ENCODE measurements at places on chromosomes 12 and 14. TPM values are rescaled to one million over a fixed set of nuclear protein-coding genes. Genes with fewer than 3 reads are reported as not detected.

STON2 gene
- total RNA-seq, result 47.7 TPM

HHIPL1 gene
- total RNA-seq, result 1.6 TPM

ZNF385A gene
- total RNA-seq, result 26.6 TPM

GPRC5D gene
- not detected for total RNA-seq

KLRD1 gene
- 13.3 TPM for total RNA-seq

GRCh38 chr12:23139026-23139425 lies 514.1 kb downstream of the ETNK1 start:
- DNase-seq, result no peak

DNA sequence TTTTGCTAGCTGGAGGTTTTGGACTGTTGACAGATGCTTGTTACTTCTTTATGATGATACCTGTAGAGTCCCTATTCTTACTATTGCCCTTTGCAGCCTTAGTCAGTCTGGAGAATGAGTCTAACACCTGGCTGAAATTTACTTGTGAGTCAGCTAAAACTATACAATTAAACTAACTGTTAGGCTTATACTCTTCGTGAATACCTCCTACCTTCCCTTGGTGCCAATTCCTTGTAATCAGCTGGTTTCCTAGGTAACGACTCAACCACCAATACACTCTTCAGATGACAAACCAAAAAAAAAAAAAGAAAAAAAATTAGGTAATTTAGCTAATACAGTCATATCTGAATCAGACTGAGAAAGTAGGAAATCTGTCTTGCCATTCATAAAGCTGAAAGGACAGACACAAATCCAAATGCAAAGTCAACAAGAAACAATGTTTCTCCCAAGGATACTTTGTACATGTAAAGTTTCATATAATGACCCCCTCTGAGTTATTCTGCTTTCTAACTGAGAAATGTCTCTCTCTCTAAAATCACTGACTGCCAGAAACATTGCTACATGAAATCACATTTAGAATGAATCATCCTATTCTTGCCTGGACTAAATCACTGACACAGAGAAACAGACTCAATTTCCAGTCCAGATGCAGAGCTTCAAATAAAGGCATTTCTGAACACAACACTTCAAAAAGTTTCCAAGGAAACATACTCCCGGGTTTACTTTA lies 56.5 kb upstream of the CDKL1 start:
- DNase-seq, result no peak

DNA sequence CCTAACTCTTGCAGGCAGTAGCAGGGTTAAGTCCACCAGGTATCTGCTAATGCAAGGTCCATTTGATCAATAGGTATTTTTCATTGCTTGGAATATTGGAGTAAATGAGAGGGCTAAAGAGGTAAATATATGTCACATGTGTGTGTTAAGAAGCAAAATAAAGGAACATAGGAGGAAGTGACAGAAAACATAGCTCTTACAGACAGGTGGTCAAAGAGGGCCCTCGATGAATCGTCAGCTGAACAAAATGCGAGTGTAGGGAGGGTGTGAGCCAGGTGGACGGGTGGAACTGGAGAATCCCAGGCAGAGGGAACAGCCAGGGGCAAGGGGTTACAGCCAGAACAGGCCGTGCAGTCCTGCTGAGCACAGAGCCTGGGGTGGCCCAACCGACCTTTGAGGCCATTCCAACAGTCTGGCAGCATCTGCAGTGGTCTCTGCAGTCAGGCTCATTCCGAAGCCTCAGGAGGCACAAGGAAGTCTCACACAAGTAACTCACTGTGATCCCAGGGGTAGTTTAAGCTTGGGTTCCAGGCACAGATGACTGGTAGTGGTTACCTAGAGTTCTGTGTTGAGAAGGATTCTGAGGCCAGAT lies 43.2 kb downstream of the CCDC88C start:
- no peak for DNase-seq

- DNase-seq, result no peak
These were observed 52.0 kb upstream of the CRY1 start for GRCh38 chr12:107145397-107145796.

DNA sequence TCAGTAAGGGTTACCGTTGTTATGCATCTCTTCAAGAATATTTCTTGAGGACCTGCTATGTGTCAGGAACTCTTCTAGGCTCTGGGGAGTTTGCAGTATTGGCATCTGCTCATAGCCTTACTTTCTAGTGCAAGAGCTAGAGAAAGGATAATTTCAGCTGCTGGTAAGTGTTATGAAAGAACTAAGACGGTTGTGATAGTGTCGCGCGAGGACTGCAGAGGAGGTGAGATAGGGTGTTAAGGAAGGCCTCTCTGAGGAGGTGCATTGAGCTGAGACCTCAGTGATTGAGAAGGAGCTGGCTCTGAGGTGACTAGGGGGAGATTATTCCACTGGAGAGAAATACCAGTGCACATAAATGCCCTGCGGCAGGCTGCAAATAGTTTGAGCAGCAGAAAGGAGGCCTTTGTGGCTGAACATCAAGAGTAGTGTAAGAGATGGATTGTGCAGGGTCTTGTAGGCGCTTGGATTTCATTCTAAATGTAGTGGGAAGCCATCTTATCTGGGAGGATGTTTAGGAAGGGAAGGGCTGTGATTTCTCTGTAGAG lies 824 bp downstream of the DDX55 start:
- DNase-seq, result no peak

GRCh38 chr12:123075087-123075645 lies 75.7 kb downstream of the PITPNM2 start:
- DNase-seq, result no peak

DNA sequence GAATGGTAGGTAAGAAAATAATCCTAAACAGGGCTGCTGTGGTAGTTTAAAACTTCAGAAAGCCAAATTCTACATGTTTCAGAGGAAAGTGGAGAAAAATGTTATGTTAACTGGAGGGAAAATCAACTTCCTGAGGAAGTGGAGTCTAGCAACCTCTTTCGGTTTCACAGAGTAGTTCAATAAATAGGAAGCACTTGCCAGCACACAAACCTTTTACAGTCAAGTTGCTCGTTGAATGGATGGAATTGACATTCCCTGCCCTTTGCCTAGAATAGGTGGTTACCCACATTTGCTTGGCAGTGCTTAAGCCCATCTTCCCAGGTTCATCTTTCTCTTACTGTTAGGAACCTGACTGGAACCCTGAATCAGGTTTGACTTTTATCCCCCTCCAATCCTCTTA lies 15.9 kb downstream of the ANKRD13A start:
- no peak for DNase-seq

GRCh38 chr14:63656194-63656593 lies 14.5 kb upstream of the WDR89 start:
- no peak for DNase-seq

DNA sequence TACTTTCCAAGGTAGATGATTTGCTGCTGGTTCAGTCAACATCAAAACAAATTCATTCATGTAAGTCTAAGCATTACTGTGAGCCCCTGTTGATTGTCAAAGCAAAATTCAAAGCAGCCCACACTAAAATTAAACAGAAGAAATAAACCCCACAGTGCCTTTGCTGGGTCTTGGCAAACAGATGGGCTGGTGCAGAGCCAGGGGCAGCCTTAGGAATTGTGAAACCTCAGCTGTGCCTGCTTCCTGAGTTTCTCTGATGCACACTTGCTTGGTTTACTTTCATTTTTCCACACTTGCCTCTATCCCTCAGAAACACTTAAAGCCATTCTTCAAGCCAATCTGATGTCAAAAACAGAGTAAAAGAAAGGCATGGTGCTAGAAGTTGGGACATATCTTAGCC lies 6.6 kb upstream of the PLEKHG7 start:
- no peak for DNase-seq

DNA sequence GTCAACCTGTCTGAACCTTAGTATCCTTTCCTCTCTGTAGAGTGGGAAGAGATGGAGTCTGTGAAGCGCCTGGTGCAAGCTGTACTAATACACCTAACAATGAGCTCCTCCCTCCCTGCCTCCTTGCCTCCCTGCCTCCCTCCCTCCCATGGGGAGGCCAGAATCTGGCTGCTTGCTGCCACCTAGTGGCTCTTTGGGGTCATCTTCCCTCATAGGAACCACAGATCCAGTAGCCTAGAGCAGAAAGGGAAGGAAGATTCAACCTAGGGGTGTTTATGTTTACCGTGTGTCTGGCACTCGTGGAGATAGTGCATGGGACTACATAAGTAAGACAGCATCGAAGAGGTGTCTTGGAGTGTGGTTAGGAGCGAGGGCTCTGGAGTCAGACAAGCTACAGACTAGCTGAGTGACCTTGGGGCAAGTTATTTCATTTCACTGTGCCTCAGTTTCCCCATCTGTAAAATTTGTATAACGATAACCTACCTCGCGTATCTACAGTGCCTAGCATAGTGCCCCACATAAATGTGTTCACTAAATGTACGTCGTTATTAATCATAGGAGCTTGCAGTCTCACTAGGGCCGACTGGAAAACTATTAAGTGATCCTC lies 35.5 kb upstream of the TSPAN9 start:
- DNase-seq, result no peak

DNA sequence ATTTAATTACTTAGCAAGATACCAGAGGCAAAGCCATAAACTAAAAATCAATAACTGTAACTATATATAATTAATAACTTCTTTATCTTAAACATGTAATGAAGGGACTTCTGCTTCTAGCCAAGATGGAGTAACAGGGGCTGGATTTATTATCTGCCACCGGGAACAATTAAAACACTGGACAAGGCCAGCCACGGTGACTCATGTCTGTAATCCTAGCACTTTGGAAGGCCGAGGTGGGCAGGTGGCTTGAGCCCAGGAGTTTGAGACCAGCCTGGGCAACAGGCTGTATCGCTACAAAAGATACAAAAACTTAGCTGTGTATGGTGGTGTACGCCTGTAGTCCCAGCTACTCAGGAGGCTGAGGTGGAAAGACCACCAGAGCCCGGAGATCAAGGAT lies 113.6 kb downstream of the TAOK3 start:
- DNase-seq, result no peak

GRCh38 chr12:27162229-27162537 lies 79.8 kb upstream of the C12orf71 start:
- no peak for DNase-seq

DNA sequence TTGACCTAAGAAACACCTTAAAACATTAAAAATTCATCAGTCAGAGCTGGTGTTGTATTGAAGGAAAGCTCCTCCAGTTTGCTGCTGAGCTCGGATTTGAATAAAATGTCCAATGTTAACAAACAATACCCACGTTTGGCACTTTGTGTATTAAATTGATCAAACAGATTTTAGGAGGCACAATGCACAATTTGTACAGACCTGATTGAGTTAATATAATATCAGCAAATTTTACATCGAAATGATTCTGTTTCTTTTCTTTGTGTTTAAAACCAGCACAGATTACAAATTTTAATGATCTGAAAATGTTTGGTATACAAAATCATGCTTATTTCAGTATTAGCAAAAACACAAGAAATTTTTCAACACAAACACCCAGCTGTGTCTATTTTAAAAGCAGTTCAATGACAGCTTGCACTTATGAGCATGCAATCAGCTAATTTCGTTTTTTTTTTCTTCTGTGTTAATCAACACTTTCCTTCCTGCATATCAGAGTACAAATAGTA lies 2.8 kb upstream of the FOXG1 start:
- DNase-seq, result no peak

DNA sequence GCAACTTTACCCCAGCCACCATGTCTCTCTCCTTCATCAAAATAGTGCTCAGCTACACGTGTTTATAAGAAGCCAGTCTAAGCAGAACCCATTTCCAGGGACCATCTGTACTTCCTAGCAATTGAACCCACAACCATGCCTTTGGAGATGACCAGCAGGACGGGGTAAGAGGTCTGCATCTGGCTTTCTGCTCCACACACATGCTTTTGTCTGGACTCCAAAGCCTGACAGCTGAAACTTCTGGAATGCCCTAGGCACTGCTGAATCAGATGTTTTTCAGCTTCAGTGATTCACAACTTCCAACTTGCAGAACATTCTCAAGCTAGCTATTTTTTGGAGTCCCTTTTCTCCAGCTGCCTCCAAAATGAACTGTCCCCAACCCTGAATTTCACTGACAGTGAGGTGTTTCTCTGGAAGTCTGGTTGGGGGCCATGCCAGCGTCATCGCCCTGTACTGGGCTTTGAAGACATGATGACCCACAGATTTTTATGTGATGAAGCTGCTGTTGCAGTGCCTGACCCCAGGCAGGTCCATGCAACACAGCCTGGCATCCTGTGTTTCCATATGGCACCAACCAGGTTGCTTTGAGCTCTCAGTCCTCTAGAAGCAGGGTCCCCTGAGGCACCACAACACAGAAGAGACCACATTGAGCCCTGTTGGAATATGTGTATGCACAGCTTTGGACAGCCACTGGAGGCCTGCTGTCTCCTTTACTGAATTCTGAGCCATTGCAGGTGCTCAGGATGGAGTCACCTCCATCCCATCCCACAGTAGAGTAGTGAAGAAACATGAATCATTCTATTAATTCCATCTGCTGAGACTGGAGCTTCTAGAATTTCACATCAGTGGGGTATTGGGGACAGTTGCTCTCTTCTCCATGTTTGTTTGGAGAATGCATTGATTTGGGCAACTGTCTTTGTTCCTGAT lies 80.2 kb downstream of the NUAK1 start:
- DNase-seq, result no peak

DNA sequence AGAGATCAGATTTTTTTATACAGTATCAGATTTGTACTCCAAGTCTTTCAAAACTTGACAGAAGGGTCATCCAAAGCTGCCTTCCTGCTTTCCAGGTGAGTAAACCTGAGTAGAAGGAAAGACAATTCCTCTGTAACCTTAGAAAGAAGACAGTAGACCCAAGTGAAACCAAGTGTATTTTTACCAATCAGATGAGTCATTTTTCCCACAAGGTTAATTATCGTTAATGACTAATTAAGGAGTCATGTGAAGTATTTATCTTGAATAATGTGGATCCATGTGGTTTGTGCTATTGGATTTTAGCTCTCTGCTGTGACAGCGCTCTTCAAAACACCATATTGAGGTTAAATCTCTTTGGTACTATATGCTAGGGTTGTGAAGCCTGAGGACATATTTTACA lies 74.0 kb upstream of the PELI2 start:
- no peak for DNase-seq

DNA sequence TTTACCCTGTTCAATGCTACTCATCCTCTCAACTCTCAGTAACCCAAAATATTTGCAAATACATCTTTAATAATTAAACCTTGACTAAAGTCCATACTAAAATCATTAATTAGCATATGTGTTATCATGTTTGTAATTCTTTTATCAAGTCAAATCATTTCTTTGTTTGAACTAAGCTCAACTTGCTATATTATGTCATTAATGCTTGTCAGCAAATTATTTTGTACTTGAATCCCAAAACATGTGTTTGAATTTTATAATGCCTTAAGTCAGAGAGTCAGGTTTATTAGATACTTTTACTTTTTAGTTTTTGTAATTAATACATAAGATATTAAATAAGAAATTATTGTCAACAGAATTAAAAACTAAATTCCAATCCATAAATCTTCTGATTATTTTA lies 16.5 kb downstream of the ABCD2 start:
- no peak for DNase-seq

GRCh38 chr12:29543036-29543435 lies 45.5 kb upstream of the OVCH1 start:
- DNase-seq, result no peak

GRCh38 chr12:103586791-103587370 lies at the start of gene STAB2:
TSS of gene STAB2 (plus strand) at chr12:103587273. CDS start at chr12:103587477, 204 bp downstream.
- no peak for DNase-seq

GRCh38 chr12:97482143-97482693 lies 19.6 kb downstream of the RMST start:
- no peak for DNase-seq
